ENCODE measurements at places on chromosomes 11 and 22. TPM values are rescaled to one million over a fixed set of nuclear protein-coding genes. Genes with fewer than 3 reads are reported as not detected.

The TMEM191C gene
- 1.6 TPM for total RNA-seq

The HYLS1 gene
- 5.3 TPM for total RNA-seq

The NAV2 gene
- total RNA-seq, result 23.4 TPM

The MPPED2 gene
- total RNA-seq, result 142 TPM

The CTSW gene
- 0.77 TPM for total RNA-seq

The FAM118A gene
- total RNA-seq, result 39.9 TPM

The ST14 gene
- total RNA-seq, result 3.8 TPM

The BBOX1 gene
- 2.5 TPM for total RNA-seq

The MIAT gene
- 180 TPM for total RNA-seq

The PKNOX2 gene
- 9.7 TPM for total RNA-seq
